RKO (cell line): ENCODE measurements at places on chromosomes 4 and X.

GRCh38 chr4:108852691-108853090 lies 89.8 kb upstream of the ETNPPL start:
- DNase-seq, result no peak

GRCh38 chr4:150768497-150768896 lies 186.5 kb downstream of the MAB21L2 start:
- DNase-seq, result no peak

DNA sequence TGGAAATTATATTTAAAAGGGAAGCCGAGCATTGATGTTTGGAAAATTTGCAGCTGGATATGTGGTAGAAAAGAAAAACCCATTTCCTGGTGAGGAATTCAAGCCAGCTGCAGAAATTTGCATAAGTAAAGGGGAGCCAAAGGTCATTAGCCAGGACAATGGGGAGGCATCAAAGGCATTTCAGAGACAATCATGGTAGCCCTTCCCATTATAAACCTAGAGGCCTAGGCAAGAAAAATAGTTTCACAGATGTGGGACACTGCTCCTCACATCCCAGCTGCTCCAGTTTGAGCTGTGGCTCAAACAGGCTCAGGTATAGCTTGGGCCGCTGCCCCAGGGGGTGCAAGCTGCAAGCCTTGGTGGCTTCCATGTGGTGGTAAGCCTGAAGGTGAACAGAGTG lies 35.8 kb downstream of the NAP1L3 start:
- DNase-seq, result no peak

DNA sequence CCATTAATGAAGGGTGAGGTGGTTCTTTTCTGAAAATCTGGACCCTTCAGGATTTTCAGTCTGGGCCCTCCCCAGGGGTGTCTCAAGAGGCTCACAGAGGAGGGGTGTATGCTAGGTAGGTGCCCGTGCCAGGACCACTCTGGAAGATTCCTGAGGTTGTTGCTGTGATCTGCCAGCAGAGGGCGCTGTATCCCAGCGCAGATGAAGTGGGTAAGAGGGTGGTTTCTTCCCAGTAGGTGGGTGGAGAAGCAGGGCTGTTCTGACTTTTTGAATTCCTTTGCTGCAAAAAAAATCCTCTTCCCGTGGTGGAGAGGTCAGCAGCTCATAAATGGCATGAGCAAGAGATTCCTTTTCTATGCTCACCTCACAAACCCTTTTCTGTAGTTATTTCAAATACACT lies 51.1 kb downstream of the SCML1 start:
- peak; percentile 20 for DNase-seq

GRCh38 chrX:925652-926061 lies 286.8 kb downstream of the CRLF2 start:
- DNase-seq, result no peak

DNA sequence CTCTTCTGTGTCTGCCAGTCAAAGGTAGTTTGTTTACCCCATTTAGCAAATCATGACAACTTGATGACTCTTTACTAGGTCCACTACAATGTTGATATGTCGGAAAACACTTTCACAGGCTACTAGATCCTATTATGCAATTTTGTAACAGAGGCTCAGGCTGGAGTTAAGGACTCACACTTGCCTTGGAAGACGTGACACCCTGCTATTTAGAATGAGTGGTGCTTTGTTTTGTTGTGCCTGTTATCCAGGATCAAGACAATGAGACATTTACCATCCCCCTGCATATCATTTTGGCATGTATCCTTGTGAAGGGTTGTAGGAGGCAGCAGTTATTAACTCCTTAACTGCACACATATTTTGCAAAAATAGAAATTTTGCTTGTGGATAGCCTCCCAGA lies 263.7 kb downstream of the IL1RAPL1 start:
- no peak for DNase-seq

GRCh38 chrX:9610771-9611392 lies 146.0 kb downstream of the TBL1X start:
- DNase-seq, result no peak

DNA sequence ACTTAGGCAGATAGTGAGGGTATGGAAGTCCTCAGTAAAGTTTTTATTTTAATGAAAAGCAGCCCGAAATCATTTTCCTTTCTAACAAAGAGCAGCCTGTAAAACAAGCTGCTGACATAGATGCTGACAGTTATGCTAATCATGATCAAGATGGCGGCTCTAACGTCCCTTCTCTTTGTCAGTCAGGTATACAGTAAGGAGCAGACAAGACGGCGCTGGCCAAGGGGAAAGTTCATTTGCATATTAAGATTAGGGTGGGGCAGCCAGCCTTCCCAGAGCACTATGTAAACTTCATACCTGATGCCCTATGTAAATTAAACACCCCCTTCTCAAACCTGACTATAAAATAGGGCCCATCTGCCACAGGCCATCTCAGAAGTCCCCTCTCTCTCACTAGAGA lies 76.9 kb downstream of the MAGEB10 start:
- no peak for DNase-seq

DNA sequence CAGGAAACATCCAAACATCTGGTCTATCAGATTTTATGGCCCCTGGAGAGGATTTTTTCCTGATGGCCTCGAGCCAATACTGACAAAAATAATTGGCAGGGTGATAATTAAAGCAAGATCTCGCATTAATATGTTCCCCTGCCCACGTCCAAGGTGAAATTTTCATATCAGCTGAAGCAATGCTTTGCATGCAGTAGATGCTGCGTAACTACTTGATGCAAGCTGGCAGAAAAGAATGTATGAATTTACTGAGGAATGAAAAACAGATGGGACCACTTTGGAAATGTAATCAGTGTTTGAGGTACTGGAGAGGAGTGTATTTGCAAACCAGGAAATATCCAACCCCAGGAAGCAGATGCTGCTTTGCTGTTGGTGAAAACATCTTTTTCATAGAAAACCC lies 36.8 kb upstream of the REST start:
- DNase-seq, result no peak

DNA sequence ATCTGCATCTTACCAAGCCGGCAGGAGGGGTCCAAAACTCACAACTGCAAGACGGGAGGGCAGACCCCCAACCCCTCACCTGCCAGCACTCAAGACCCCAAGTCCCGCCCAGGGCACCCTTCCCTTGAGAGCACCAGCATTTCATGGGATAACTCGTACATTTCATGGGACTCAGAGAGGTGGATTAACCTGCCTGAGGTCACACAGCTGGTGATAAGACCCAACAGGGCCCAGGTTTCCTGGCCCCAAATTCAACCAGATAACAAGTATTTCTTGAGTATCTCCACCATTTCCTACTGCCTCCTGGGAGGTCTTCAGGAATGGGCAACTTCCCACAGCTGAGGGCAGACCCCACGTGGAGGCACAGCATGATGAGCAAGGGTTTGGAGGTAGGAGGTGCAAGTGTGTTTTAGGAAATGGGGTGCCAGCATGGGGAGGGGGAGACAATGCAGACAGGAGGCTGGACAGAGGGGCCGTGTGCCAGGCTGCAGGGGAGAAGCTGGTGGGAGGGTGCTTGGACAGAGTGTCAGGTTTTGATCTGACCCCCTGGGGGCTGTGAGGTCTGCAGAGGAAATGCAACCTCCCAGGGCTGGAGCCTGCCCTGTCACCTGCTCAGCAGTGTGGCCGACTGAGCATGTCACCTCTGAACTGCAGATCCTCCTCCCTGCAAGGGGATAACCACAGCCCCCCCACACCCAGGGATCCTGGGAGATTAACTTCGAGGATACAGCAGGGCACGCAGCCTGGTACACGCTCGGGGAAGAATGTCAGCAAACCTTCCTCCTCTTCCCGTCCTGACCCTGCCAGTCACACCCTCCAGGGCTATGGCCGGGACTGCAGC lies 4.4 kb downstream of the ADRA2C start:
- no peak for DNase-seq

GRCh38 chr4:74219240-74219639 lies 61.3 kb downstream of the MTHFD2L start:
- no peak for DNase-seq

- DNase-seq, result peak; percentile 67
Observed at GRCh38 chrX:134999469-134999868, 8.7 kb downstream of the SMIM10 start.

DNA sequence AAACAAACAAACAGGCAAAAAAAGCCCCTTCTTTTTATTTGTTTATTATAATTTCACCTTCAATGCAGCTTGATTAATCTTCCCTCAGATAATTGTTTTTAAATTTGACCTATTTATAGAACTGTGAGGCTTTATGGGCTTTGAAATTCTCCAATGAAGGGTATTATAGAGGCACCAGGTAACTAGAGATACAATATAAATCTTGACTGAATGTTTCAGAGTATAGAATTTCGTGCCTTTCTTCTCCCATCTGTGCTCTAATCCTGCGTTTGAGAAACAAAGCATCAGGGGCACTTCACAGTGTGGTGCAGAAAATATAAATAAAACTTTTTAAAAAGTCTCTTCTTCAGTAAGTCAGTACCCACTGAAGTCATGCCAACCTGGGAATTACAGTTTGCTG lies 120.9 kb downstream of the ANKRD50 start:
- DNase-seq, result no peak

- DNase-seq, result peak; percentile 3
Observed at GRCh38 chr4:41611881-41612871, 74.2 kb downstream of the LIMCH1 start.

GRCh38 chr4:52576326-52576725 lies 82.8 kb downstream of the USP46 start:
- DNase-seq, result no peak

GRCh38 chr4:148834804-148835631 lies 392.8 kb upstream of the NR3C2 start:
- no peak for DNase-seq

DNA sequence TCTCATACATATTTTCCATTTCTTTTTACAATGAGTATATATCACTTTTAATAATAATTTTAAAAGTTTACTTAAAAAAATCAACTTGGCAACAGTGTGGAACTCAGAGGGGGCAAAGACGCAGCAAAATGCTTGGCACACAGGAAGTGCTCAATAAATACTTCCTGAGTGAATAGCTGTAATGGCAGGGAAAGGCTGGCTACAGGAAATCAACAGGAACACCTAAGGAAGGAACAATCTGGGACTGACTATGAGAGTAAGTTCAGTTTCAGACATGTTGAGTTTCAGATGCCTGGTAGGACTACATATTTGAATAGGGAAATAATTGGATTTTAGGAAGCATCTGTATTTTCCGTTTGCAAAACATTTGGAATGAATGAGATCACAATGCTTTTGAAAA lies 137.6 kb downstream of the SCLT1 start:
- DNase-seq, result no peak

GRCh38 chr4:102687373-102687981 lies 73.3 kb downstream of the MANBA start:
- DNase-seq, result no peak

DNA sequence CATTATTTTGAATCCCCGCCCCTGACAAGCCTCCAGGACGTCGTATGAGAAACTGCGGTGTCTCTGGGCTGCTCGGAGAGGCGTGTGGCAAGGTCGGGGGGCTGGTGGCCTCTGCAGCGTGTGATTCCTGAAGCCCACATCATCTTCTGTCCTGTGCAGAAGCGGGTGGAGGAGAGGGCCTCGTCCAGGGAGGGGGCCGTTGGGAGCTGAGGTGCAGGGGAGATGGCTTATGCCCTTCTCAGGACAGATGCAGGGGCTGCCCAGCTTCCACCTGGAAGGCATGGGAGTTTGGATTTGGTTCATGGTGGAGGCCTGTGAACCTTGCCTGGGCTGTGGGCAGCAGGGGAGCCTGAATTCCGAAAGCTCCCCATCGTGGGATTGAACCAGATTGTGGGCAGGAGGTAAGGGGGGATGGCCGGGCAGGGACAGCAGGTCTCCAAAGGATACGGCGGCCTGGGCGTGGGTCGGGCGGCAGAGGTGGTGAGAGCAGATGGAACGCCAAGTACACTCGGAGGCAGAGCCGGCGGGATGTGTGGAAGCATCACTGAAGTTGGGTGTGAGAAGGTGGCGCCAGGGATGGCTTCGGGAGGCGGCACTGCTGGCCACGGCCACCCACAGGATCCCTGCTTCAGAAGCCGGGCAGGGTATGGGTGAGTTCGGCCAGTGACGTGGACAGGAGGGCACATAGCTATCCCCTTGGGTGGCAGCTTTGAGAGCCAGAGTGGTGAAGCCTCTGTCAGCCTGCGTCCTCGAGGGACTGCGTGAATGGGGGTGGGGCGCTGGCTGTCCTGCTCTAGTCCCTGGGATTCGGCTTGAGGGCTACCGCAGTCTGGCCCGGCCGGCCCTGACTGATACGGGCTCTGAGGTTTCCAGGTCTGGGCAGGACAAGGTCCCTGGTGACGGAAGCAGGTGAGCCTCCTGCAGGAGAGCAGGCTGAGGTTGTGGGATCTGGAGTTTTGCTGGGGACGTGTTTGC lies 76.3 kb upstream of the ADRA2C start:
- no peak for DNase-seq

DNA sequence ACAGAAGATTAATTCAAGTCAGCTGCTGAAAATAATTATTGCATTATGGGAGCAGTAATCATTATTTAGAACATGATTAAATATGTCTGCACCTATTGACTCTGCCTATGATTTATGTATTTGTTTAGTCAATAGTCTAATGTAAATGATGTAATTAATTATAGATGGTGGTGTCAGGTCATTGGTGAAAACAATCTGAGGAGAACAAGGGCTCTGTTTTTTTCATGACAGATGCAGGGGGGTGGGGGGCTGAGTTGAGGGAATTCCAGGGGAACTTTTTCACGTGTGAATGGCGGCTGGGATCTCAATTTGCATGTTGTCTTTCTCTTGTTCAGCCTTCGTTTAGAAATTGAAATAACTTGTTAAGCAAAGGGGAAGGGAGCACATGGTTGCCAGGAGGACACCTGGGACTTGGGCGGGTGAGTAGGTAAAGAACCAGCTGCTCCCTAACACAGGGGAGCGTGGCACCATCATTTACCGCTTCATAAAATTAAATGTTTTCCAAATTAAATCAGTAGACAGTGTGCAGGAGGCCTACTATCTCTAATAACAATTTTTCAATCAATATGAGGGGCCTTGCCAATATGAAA lies 65.4 kb downstream of the NKX6-1 start:
- DNase-seq, result no peak

DNA sequence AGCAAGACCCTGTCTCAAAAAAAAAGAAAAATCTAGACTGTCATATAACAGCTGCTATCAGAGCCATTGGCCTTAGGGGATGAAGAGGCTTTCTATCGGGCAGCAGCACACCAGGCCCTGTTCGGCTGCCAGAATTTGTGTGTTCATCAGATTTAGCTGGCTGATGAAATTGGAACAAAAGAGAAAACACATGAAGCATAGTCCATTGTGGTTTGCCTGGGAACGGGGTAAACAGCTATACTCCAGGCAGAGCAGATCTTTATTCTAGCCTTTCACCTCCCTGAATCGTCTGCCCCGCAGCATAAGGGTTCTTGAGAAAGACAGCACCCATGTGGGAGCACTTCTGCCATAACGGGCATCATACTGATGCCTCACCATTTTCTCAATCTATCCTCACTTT lies 11.6 kb downstream of the TKTL1 start:
- DNase-seq, result no peak

- peak; percentile 72 for DNase-seq
Observed at GRCh38 chr4:87007528-87008446, 73.0 kb downstream of the AFF1 start.

DNA sequence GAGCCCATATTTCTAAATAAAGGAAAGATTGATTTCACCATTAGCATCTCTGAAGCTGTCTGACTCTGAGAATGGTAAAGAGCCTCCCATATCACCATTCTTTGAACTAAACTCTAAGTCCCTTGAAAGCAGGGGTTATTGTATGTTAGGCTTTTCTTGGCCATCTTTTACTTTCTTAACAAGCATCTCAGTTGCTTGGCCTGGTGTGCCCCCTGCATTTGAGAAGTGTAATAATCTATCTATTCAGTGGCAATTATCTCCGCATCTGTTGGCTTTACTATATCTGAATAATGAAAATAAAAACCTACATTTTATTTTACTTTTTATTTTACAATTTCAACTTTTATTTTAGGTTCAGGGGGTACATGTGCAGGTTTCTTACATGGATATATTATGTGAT lies 128.3 kb upstream of the ARMCX2 start:
- no peak for DNase-seq

- no peak for DNase-seq
Observed at GRCh38 chr4:132328761-132329160, 820.3 kb upstream of the PCDH10 start.
